ENCODE measurements at places on chromosomes 6 and 20.

DNA sequence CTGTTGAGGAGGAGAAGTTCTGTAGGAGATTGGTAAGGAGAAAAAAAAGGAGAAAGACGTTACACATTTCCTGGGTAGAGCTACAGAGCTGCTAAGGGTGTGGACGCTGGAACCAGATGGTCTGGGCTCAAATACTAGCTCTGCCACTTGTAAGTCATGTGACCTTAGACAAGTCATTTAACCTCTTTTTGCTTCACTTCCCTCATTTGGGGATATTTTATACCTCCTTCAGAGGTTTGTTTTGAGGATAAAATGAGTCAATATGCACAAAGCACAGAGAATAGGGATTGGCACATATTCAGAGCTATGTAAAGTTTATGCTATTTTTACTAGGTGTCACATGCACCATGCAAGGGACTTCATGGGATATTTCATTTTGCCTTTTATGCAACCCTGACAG is 708.8 kb downstream of the DHX35 start:
- DNase-seq = no peak

DNA sequence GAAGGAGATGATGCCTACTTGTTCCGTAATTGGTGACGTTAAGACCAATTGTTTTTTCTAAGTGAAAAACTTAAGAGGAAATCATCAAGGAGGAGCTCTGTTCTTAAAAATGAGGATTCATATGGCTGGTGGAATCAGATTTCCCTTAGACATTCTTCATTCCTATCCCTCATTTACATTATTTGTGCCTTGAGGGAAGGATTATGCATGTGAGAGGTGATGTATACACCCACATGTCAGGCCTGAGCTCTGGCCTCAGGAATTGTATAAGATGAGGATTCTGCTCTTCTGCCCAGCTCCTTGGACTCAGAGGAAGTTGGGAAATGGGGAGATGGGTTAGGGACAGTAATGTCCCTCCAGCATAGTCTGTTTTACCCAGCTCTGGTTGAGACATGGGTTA is 42.3 kb downstream of the SCP2D1 start:
- no peak for DNase-seq

GRCh38 chr6:134647861-134648260 is 302.0 kb downstream of the ALDH8A1 start:
- DNase-seq = no peak

GRCh38 chr20:8216375-8217200 is 84.5 kb downstream of the PLCB1 start:
- no peak for DNase-seq

DNA sequence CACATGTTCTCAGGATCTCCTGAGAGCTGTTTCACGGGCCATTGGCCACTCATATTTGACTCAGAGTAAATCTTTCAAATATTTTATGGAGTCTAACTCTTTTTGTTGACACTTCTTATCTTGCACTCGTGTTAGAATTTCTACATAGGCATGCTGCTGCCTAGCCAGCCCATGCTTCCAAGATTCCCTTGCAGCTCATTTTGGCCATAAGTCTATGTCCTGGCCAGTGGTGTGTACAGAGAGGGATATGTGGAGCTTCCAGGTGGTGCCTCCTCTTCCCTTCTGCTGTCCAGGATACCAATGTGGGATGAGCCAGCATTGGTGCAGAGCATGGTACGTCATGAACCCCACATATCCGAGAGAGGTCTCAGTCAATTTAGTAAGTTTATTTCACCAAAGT is 522.6 kb downstream of the QKI start:
- DNase-seq = no peak

- no peak for DNase-seq
Measured at GRCh38 chr20:50129662-50130355, 16.9 kb upstream of the UBE2V1 start.

DNA sequence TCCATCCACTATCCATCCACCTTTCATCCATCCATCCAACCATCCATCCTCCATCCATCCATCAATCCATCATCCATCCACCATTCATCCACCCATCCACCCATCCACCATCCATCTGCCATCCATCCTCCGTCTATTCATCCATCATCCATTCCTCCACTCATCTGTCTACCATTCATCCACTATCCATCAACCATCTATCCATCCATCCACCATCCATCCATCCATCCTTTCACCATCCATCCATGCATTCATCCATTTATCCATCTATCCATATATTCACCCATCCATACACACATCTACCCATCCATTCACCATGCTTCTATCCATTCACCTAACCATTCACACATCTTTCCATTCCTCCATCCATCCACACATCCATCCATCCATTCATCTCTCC is 207.0 kb upstream of the CDH4 start:
- DNase-seq = no peak

DNA sequence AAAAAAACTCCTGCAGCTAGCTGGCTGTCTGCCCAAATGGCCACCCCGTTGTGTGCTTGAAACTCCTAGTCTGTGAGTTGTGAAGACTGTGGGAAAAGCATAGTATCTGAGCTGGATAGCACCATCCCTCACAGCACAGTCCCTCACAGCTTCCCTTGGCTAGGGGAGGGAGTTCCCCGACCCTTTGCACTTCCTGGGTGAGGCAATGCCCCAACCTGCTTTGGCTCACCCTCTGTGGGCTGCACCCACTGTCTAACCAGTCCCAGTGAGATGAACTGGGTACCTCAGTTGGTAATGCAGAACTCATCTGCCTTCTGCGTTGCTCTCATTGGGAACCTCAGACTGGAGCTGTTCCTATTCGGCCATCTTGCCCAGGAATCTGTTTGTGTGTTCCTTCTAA is 260.6 kb upstream of the STXBP5 start:
- DNase-seq = no peak

DNA sequence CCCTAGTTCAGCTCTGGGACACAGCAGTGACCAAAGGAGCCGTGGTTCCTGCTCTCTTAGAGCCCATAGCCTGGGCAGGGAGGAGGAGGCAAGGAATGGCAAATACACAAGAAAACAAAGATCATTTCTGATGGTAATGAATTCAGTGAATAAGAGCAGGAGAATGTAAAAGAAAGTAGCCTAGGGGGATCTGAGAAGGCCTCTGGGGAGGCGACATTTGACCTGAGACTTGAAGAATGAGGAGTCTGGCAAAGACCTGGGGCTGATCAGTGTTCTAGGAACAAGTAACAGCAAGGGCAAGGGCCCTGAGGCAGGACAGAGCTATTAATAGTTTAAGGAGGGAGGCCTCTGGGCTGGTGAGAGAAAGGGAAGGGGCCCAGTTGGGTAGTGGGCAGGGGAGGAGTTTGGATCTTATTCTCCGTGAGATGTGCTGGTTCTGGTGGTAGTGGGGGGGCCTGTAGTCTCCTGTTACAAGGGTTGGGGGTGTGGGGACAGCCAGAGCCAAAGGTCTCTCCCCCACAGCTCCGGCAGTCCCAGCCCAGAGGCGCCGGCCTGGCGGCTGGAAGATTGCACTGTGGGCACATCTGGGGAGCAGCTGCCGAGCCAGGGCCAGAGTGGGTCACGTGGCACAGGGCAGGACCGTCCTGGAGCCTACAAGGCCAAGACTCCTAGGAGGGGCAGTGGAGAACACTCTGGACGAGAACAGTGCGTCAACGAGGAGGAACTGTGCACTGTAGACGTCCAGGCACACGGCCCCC is 9.3 kb upstream of the ID1 start:
- peak; percentile 95 for DNase-seq

DNA sequence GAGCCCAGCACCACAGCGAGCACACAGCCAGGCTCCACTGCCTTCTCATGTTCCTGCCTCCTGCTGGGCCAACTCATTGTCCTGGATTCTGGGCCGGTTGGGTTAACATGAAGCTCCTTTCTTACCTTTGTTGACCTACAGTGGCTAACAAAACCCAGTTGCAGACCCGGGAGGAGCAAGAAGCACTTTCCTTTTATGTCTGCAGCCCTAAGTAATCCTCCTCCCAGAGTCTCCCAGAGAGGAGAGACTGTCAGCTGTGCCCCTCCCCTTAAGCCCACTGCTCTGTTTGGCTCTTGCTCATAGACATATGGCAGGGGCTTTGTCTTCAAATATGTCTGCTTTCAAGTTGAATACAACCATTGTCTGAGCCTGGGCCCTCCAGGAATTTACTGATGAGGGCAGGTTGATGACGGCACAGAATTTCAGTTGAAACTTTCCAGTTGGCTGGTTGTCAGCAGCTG is 55.2 kb downstream of the PSMB1 start:
- DNase-seq = no peak

DNA sequence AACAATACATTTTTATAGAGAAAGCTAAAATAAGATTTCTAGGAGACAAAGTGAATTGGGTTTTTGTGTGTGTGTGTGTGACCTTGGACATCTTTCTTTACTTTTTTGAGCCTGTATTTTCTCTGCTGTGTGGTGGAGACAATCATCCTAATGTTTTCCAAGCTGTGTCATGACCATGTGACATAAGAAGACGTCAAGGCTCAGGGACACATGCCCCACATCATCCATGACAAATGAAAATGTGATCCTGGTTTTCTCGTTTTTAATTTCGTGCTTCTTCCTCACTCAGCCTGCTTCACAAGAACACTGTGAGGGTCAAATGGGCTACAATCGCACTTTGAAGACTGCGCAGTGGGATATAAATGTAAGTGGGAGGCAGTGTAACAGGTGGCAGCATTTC is 3.9 kb upstream of the BTNL2 start:
- no peak for DNase-seq

- DNase-seq = no peak
Measured at GRCh38 chr6:75201901-75202672, 3.8 kb downstream of the COL12A1 start.

DNA sequence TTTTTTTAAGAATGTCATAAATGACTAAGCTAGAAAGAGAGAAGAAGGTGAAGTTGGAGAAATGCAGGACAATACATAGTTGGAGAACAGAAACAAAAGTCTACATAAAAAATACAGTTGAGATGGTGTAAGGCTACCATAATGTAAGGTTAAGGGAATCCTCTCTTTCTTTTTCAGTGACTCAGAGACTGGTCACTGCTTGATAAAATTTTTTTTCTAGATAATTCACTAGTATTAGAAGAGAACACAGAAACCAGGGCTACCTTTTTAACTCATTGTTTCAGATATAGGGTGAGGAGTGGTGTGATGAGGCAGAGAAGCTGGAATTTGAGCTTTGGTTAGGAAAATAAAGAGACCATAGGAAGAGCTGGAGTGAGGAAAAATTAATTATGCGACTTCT is 18.2 kb upstream of the EDN1 start:
- DNase-seq = no peak

- no peak for DNase-seq
Measured at GRCh38 chr6:97915537-97915936, 632.5 kb upstream of the MMS22L start.

DNA sequence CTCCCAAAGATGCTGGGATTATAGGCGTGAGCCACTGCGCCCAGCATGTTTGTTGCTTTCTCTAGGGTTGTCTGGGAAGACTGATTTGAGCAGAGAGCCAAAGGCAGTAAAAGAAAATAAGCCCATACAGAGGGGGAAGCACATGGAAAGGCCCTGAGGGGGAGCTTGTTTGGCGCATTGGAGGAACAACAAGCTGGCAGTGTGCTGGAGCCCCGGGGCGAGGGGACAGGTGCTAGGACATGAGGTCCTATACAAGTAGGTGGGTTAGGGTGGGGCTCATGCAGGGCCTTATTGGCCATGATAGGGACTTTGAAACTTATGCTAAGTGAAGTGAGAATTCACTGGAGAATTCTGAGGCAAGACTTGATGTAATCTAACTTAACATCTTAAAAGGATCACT is 35.3 kb downstream of the CD109 start:
- DNase-seq = no peak

GRCh38 chr6:17899491-17899890 is 87.9 kb downstream of the KIF13A start:
- no peak for DNase-seq

DNA sequence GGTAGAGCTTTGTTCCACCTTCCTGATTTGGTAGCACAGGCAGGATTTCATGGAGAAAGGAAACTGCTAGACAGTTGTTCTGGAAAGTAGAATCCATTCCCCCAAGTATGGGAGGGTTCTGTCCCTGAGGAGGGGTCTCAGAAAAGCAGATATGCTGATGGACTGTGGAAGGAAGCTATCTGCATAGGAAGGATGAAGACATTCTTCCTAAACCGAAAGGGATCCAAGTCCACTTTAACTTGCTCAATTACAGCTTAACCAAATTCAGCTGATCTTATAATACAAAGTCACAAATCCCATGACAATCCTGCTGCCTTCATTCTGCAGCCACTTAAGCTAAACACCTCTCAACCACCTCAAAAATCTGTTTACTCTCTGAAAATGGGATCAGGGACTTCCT is 2.6 kb downstream of the MAN1A1 start:
- DNase-seq = no peak

DNA sequence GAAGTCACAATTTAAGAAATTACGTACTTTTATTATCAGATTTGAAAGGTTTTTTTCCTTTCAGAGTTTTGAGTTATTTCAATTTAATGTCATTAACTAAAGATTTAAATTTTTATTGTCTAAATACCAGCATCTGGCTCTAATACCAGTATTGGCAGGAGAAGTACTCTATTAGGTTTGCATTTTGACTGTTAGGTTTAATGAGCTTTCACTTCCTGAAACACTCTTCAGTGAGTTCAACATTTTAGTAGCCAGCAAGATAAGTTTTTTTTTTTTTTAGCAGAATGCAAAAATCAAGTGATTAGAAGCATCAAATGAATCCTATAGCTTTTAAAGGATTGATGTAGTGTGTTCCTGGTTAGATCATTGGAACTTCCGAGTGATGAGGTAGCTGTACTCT is 34.0 kb upstream of the SCGN start:
- no peak for DNase-seq

GRCh38 chr6:51986864-51987263 is 100.5 kb downstream of the PKHD1 start:
- DNase-seq = no peak

- no peak for DNase-seq
Measured at GRCh38 chr20:63129991-63130657, 85.8 kb downstream of the YTHDF1 start.

GRCh38 chr6:168410035-168410434 is 30.9 kb upstream of the SMOC2 start:
- no peak for DNase-seq

GRCh38 chr6:23510778-23511510 is 615.1 kb upstream of the NRSN1 start:
- no peak for DNase-seq

- no peak for DNase-seq
Measured at GRCh38 chr6:55530931-55531330, 48.1 kb downstream of the HMGCLL1 start.

DNA sequence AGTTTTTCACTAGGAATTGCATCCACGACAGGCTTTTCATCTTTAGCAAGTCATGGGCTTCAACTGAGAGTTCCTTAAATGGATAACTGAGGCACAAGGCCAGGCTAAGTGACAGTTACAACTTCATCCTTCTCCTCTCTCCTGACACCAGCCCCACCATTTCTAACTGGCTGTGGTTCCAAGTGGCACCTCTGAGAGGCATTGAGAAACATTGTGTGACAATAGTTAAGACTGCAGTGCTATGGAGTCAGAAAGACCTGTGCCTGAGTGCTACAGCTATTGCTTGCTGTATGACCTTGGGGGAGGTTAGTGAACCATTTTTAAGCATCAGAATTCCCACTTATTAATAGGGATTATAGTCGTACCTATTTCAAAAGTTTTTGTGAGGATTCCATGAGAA is 26.2 kb upstream of the MLIP start:
- DNase-seq = no peak

- DNase-seq = no peak
Measured at GRCh38 chr6:56076033-56076432, 171.3 kb downstream of the COL21A1 start.

GRCh38 chr6:110329348-110329713 is 28.8 kb downstream of the METTL24 start:
- DNase-seq = no peak

Data from AG09319 (cell line).